Progenitor cell of endocrine pancreas (in vitro differentiated cells): ENCODE measurements at places on chromosomes 7 and 10. TPM values are rescaled to one million over a fixed set of nuclear protein-coding genes. Genes with fewer than 3 reads are reported as not detected.

GRCh38 chr7:90701771-90702170 is 105.7 kb downstream of the CDK14 start:
- H3K27me3 ChIP-seq = no peaks in the 10 kb centered on the region
- peaks cover 41% of the 10 kb centered on the region for H3K4me1 ChIP-seq
- peaks cover 4% of the 10 kb centered on the region for H3K36me3 ChIP-seq
- no peak for DNase-seq
- H3K27ac ChIP-seq = peak overlapping the region; percentile 41

- peaks cover 20% of the 10 kb centered on the region for H3K4me1 ChIP-seq
- no peak overlapping the region for H3K4me3 ChIP-seq
- DNase-seq = no peak
- no peak overlapping the region for H3K27ac ChIP-seq
- peaks cover 1% of the 10 kb centered on the region for H3K36me3 ChIP-seq
These were observed 73.8 kb downstream of the SYPL1 start for GRCh38 chr7:106038289-106038688.

DNA sequence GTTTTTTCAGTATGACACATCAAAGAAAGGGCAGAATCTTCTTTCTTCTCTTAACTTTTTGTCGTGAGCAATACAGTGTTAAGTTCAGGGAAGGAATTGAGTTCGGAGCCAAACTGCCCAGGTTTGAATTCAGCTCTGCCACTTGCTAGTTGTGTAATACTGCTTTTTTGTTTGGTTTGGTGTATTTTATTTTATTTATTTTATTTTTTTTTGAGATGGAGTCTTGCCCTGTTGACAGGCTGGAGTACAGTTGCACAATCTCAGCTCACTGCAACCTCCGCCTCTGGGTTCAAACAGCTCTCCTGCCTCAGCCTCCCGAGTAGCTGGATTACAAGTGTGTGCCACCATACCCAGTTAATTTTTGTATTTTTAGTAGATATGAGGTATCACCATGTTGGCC is 539.8 kb upstream of the GALNT17 start:
- no peaks in the 10 kb centered on the region for H3K4me1 ChIP-seq
- no peak for DNase-seq
- H3K27me3 ChIP-seq = peaks cover 54% of the 10 kb centered on the region
- H3K4me3 ChIP-seq = no peak overlapping the region
- H3K27ac ChIP-seq = no peak overlapping the region

- no peak overlapping the region for H3K27ac ChIP-seq
- peaks cover 8% of the 10 kb centered on the region for H3K4me1 ChIP-seq
- H3K4me3 ChIP-seq = no peak overlapping the region
- H3K36me3 ChIP-seq = peaks cover 35% of the 10 kb centered on the region
These were observed 100.4 kb upstream of the PDGFA start for GRCh38 chr7:620056-620455.

- H3K36me3 ChIP-seq = peaks cover 12% of the 10 kb centered on the region
- H3K27me3 ChIP-seq = no peaks in the 10 kb centered on the region
- no peaks in the 10 kb centered on the region for H3K4me1 ChIP-seq
- H3K4me3 ChIP-seq = no peak overlapping the region
- DNase-seq = no peak
These were observed 58.9 kb downstream of the FAM53B start for GRCh38 chr10:124685261-124685660.

GRCh38 chr10:123102673-123103072 is 33.1 kb upstream of the HMX3 start:
- no peak for DNase-seq
- H3K27ac ChIP-seq = no peak overlapping the region
- no peaks in the 10 kb centered on the region for H3K36me3 ChIP-seq
- H3K27me3 ChIP-seq = peaks cover 8% of the 10 kb centered on the region

GRCh38 chr7:36871863-36872262 is 147.6 kb upstream of the AOAH start:
- H3K4me1 ChIP-seq = peaks cover 22% of the 10 kb centered on the region
- H3K4me3 ChIP-seq = no peak overlapping the region
- H3K36me3 ChIP-seq = peaks cover 38% of the 10 kb centered on the region
- no peaks in the 10 kb centered on the region for H3K27me3 ChIP-seq
- H3K27ac ChIP-seq = no peak overlapping the region

DNA sequence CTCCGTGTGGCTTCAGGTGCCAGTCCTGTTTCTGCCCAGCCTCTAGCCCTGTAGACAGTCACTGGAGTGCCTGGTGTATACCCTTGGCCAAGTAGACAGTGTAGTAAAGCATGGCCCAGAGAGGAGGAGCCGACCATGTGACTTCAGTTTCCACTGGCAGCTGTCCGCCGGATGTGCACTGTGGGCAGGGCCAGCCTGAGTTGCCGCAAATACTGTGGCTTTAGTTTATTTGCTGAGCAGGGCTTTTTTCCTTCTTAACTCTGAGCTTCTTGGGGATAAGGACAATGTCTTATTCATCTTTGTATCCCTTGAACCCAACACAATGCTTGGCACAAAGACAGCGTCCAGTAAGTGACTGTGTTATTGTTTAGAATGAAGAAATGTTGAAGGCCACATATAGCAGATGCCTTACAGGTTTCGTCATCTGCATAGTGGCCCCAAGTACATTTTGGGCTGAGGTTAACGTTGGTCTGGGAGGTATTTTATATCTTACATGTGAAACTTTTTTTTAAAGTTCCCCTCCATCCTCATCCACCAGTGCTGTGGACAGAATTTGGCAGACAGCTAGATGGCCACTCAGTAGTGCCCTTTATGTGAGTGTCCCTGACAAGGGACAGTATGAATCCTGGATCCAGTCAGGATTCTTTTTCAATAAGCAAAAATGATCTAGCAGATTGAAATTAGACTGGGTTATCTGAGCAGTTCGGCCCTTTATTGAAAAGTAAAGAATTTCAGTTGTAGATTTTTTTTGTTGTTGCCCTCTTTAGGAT is 40.6 kb downstream of the CYP17A1 start:
- no peak overlapping the region for H3K27ac ChIP-seq
- H3K4me1 ChIP-seq = no peaks in the 10 kb centered on the region
- peaks cover 1% of the 10 kb centered on the region for H3K36me3 ChIP-seq
- H3K4me3 ChIP-seq = no peak overlapping the region

GRCh38 chr7:137001041-137001440 is 132.6 kb downstream of the CHRM2 start:
- H3K27me3 ChIP-seq = no peaks in the 10 kb centered on the region
- H3K4me1 ChIP-seq = peaks cover 6% of the 10 kb centered on the region
- no peak overlapping the region for H3K4me3 ChIP-seq
- H3K27ac ChIP-seq = no peak overlapping the region

GRCh38 chr10:4057725-4058513 is 272.9 kb upstream of the KLF6 start:
- no peaks in the 10 kb centered on the region for H3K36me3 ChIP-seq
- H3K4me3 ChIP-seq = no peak overlapping the region
- no peaks in the 10 kb centered on the region for H3K27me3 ChIP-seq
- no peak for DNase-seq
- no peak overlapping the region for H3K27ac ChIP-seq
- H3K4me1 ChIP-seq = no peaks in the 10 kb centered on the region

GRCh38 chr10:116001262-116001857 is 271.6 kb downstream of the GFRA1 start:
- no peak overlapping the region for H3K4me3 ChIP-seq
- H3K27ac ChIP-seq = peak overlapping the region; percentile 76
- H3K36me3 ChIP-seq = no peaks in the 10 kb centered on the region
- DNase-seq = no peak

GRCh38 chr10:68231106-68231816 is 652 bp downstream of the ATOH7 start:
- peak overlapping the region; percentile 86 for H3K4me3 ChIP-seq
- no peaks in the 10 kb centered on the region for H3K36me3 ChIP-seq
- DNase-seq = peak; percentile 67
- H3K27me3 ChIP-seq = peaks cover 32% of the 10 kb centered on the region

GRCh38 chr7:153887749-153888569 is 164.2 kb upstream of the DPP6 start:
- H3K4me3 ChIP-seq = no peak overlapping the region
- H3K4me1 ChIP-seq = no peaks in the 10 kb centered on the region
- no peaks in the 10 kb centered on the region for H3K27me3 ChIP-seq

GRCh38 chr7:50507898-50508470 is 57.2 kb downstream of the DDC start:
- H3K4me3 ChIP-seq = no peak overlapping the region
- no peak overlapping the region for H3K27ac ChIP-seq
- DNase-seq = no peak

- no peaks in the 10 kb centered on the region for H3K4me1 ChIP-seq
- H3K36me3 ChIP-seq = no peaks in the 10 kb centered on the region
- H3K27me3 ChIP-seq = no peaks in the 10 kb centered on the region
- DNase-seq = no peak
- no peak overlapping the region for H3K27ac ChIP-seq
These were observed 517.0 kb upstream of the TEX47 start for GRCh38 chr7:89312551-89312950.

GRCh38 chr10:103748020-103748419 is 107.4 kb downstream of the SH3PXD2A start:
- no peak for DNase-seq
- H3K27me3 ChIP-seq = no peaks in the 10 kb centered on the region
- H3K36me3 ChIP-seq = no peaks in the 10 kb centered on the region

DNA sequence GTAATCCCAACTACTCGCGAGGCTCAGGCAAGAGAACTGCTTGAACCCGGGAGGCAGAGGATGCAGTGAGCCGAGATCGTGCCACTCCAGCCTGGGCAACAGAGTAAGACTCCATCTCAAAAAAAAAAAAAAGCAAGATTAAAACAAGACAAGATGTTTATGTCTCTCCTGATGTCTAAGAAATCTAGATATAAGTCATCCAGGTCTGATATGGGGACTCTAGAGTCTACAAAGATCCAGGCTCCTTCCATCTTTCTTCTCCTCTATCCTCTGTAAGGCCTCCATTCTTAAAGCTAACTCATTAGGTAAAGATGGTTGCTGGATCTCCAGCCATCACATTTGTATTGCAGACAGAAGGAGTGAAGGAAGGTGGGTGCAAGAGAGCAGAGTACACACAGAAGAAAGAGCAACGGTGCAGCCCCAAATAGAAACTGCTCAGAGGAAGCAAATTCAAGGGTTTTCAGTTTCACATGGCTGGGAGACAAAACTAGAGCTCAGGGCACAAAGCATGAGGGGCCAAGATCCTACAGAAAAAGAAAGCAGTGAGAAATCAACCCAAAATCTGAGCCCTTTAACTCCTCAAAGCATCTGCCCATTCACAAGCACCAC is 57.6 kb downstream of the USP6NL start:
- H3K27ac ChIP-seq = peak overlapping the region; percentile 48
- H3K4me1 ChIP-seq = peaks cover 8% of the 10 kb centered on the region
- H3K36me3 ChIP-seq = peaks cover 22% of the 10 kb centered on the region
- no peaks in the 10 kb centered on the region for H3K27me3 ChIP-seq
- no peak overlapping the region for H3K4me3 ChIP-seq

GRCh38 chr10:56646329-56647111 is 285.5 kb upstream of the ZWINT start:
- no peak overlapping the region for H3K4me3 ChIP-seq
- DNase-seq = no peak
- H3K4me1 ChIP-seq = peaks cover 4% of the 10 kb centered on the region
- no peaks in the 10 kb centered on the region for H3K36me3 ChIP-seq
- no peak overlapping the region for H3K27ac ChIP-seq

The PALD1 gene
- total RNA-seq = 1.2 and 1.4 TPM in 2 replicates

The GNAT3 gene
- total RNA-seq = not detected in 2 replicates

The DPP6 gene
- total RNA-seq = 13.1 and 13.4 TPM in 2 replicates

The SPDYE11 gene
- 0.22 TPM in 1 of 2 replicates, not detected in the other for total RNA-seq

The HOXA10 gene
- not detected in 2 replicates for total RNA-seq

The TMEM176B gene
- total RNA-seq = 8.9 TPM in 2 replicates

The CPA1 gene
- 17.8 and 23.7 TPM in 2 replicates for total RNA-seq

The TMEM229A gene
- 0.31 TPM in 1 of 2 replicates, not detected in the other for total RNA-seq

The FAS gene
- 1.9 and 2.7 TPM in 2 replicates for total RNA-seq

The COBL gene
- 19.8 and 21.3 TPM in 2 replicates for total RNA-seq

The SPDYE8 gene
- 0.22 TPM in 1 of 2 replicates, not detected in the other for total RNA-seq
